ENCODE measurements at places on chromosomes 12 and 14.
A peak's percentile ranks its signal among the peaks of the same experiment; 100 is the strongest.

DNA sequence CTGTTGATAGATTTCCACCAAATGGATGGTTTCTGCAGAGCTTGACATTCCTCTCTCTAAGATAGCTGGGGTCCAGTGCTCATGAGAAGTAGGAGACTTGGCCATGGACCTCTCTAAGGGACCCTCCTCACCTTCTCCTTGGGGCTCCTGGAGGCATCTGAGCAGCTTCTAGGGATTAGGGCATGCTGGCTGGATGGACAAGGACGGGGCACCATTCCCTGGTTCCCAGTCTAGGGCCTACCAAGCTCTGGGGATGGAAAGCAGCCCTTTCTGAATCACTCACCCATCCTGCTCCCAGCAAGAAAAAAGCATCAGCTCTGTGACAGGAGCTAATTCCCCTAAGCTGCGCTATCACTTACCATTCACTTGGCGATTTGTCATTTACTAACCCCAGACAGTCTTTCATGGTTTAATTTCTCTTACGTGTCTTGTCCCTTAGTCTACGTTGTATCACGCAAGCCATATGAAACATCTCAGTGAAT, 39.5 kb downstream of the VWF start:
- DNase-seq, result no peak

DNA sequence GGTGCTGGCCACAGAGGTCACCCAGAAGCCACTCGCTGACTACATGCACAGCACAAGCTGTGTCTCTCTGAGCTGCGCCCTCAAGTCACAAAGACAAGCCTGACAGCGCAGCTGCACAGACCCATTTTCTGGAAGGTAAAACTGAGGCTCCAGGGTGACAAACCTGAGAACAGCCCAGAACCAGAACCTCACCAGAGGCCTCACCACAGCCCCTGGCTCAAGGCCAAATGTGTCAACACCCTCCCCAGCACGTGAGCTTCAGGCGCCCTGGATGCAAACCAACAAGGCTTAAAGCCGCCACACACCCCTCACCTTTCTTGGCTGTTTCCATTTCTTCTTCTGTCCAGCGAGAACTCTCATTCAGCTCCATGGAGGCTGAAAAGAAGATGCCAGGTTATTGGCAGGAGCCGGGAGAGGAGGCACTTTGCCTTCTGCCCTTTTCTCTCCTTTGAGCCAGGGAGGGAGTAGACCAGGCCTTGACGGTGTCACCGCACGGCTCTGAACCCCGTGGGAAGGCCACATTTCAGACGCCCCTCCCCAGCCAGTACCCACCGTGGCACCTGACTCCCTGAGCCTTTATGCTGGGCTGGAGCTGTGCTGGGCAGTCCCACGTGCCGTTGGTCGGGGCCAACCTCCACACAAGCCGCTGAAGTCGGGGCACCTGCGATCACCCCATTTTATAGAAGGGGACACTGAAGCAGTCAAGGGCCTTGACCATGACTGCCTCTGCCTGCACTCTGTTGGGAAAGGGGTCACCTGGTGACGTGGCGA, 103.1 kb downstream of the RFLNA start:
- DNase-seq, result peak; percentile 57

- no peak for DNase-seq
Observed at GRCh38 chr14:50854521-50854920, 17.3 kb upstream of the ABHD12B start.

- peak; percentile 15 for DNase-seq
Observed at GRCh38 chr12:120453977-120454376, 7.7 kb downstream of the GATC start.

DNA sequence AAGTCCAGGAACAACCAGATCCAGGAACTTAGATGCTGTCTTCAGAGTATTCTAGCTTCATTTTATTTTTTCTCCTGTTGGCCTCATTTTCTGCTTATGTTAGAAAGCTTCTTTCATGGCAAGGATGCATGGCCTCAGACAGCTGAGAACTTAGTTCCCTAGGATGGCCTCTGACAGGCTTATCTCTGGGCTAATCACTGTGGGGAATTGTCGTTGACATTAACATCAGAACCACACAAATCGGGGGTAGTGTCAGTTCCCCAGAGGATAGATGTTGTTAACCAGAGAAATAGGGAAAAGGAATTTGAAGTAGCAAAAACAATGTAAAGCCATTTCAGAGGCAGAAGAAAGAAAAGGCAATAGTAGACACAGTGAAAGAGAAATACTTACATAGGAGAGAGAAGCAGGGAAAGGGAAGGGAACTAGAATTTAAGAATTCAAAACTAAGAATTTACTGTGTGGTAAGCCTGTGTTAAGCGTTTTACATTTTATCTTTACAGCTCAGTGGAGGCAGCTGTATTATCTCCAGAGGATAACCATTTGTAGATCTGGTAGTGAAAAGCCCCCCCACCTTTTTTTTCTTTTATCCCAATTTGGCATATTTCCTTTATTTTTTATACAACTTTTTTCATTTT, 21.8 kb downstream of the FUT8 start:
- peak; percentile 29 for DNase-seq

Measured in fibroblast of skin of right quadriceps (primary cell).